Fibroblast of skin of abdomen (primary cell): ENCODE measurements at places on chromosomes 13 and 19.

GRCh38 chr13:50838031-50838430 is 5.5 kb downstream of the DLEU7 start:
- DNase-seq = no peak

DNA sequence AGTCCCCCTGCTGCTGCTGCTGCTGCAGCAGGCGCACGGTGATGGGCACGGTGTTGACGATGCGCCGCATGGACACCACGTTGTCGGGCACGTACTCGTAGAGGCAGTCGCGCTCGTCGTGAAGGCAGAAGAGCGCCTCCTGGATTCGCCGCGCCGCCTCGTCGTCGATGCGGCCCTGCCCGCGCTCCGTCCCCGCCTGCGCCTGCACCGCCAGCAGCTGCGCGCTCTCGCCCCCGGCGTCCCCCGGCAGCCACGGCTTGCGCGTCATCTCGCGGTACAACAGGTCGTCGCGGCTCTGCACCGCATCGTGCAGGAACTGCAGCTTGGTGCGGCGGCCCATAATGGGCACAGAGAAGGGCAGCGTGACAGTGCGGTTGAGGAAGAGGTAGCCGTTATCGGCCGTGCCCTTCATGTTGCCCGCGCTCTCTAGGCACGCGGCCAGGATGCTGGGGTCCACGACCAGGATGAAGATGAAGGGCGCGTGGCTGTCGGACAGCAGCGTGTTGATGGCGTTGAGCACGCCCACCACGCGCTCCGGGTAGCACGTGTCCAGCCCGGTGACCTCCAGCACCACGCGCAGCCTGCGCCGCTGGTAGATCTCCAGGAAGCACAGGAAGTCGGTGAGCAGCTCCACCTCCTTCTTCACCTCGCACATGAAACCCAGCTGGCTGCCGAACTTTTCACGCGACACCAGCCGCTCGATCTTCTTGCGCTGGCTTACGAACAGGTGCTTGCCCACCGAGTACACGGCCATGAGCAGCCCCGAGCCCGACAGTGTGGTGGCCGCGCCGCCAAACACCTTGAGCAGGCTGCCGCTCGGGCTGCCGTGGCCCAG is 8.1 kb downstream of the NKPD1 start:
- DNase-seq = peak; percentile 37

- no peak for DNase-seq
These were observed 6.1 kb upstream of the CLEC4G start for GRCh38 chr19:7738023-7738422.

GRCh38 chr13:63425131-63425530 is 2009.5 kb upstream of the PCDH20 start:
- DNase-seq = peak; percentile 28

DNA sequence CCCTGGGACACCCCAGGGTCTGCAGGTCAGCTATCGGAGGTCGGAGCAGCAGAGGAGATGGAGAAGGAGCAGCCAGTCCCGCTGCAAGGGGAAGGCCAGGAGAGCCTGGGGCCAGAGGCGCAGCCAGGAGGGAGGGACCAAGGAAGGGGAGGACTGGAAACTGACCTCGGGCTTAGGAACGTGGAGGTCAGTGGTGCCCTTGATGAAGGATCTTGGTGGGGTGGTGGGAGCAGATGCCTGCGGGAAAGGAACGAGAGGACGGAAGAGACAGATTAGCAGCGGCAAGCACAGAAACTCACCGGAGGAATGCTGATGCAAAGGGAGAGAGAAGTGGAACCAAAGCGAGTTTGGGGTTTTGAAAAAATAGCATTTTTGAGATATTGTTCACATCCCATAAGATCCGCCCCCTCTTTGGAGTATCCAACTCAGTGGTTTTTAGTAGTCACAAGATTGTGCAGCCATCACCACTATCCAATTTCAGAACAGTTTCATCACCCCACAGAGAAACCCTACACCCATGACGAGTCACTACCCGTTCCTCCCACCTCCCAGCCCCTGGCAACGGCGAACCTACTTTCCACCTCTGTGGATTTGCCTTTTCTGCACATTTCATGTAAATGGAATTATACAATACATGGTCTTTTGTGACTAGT is 22.1 kb downstream of the PLEKHF1 start:
- DNase-seq = peak; percentile 96

- no peak for DNase-seq
These were observed 6.3 kb downstream of the MAMSTR start for GRCh38 chr19:48713041-48713863.
